Left ventricle myocardium inferior (tissue), 1 donor: ENCODE measurements at places on chromosomes 3 and 15. TPM values are rescaled to one million over a fixed set of nuclear protein-coding genes. Genes with fewer than 3 reads are reported as not detected.

ATOSA gene
- 21.8 TPM for total RNA-seq

SPATA12 gene
- not detected for total RNA-seq

TP63 gene
- 0.14 TPM for total RNA-seq

ADGRG7 gene
- not detected for total RNA-seq

GOLGA6L4 gene
- total RNA-seq = 1.1 TPM

A4GNT gene
- not detected for total RNA-seq

GLCE gene
- 7.8 TPM for total RNA-seq

GRCh38 chr3:37052860-37053259 lies 59.5 kb downstream of the MLH1 start:
- peaks cover 68% of the 10 kb centered on the region for H3K36me3 ChIP-seq
- peak overlapping the region; percentile 89 for H3K27ac ChIP-seq
- no peak for DNase-seq
- no peaks in the 10 kb centered on the region for H3K27me3 ChIP-seq
- peak overlapping the region; percentile 4 for H3K4me3 ChIP-seq

DNA sequence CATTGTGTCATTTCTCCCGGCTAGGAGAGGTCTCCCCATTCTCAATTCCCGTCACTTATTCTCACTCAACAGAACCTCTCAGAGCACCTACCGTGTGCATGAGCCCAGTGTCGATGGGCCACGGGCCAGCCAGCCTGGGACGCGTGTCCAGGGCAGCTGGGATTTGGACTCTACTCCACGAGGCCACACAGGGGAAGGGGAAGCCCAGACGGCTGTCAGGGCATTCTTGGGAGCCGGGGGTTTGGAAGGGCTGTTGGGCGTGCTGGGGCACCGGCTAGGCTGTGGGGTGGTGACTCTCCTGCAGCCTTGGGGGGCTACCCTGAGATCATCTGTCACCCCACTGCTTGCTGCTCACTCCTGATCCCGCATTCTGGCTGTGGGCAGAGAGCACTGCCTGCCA lies 41.7 kb upstream of the PCSK6 start:
- DNase-seq = no peak
- peaks cover 7% of the 10 kb centered on the region for H3K27me3 ChIP-seq
- no peaks in the 10 kb centered on the region for H3K36me3 ChIP-seq

DNA sequence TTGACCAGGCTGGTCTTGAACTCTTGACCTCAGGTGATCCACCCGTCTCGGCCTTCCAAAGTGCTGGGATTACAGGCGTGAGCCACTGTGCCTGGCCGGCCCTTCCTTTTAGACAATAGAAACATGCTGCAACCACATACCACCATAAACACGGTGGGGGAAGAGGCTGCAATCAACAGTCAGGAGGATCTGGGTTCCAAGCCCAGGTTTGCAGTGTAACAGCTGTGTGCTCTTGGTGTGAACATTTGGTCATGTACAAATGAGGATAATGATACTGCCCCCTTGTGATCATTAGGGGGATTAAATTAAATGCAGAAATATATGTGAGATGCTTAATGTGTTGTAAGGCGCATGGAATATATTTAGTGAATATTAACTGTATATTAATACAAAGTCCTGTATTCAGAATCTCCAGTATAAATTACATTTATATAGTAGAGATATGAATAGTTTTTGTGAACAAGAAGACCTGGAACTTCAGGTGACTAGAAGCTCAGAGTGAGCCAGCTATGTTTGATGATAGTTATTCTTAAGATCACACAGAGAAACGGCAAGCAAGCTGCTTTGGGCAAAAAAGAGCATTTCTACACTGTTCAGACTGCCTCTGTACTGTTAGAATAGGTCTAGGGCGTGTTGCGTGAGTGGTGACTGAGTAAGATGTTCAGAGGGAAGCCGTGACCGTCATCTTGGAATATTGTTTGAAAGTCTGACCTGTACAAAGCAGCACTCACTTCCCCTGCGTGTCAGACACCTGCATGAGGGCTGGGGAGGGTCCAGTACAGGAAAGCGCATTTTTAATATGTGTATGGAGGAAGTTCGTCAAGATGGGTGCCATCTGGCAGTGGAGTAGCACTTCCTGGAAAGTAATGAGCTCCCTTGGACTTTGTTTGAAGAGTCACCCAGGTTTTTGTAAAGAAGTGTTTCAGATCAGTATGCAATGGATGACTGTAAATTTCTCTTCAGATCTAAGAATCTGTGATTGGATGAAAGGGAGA lies 125.8 kb downstream of the PGPEP1L start:
- no peaks in the 10 kb centered on the region for H3K36me3 ChIP-seq
- peaks cover 78% of the 10 kb centered on the region for H3K4me1 ChIP-seq
- no peaks in the 10 kb centered on the region for H3K27me3 ChIP-seq
- H3K4me3 ChIP-seq = no peak overlapping the region

- DNase-seq = no peak
- H3K36me3 ChIP-seq = peaks cover 11% of the 10 kb centered on the region
- H3K27ac ChIP-seq = peak overlapping the region; percentile 5
- H3K4me3 ChIP-seq = no peak overlapping the region
- H3K4me1 ChIP-seq = peaks cover 9% of the 10 kb centered on the region
Observed at GRCh38 chr3:64586952-64587351, 100.8 kb downstream of the ADAMTS9 start.

DNA sequence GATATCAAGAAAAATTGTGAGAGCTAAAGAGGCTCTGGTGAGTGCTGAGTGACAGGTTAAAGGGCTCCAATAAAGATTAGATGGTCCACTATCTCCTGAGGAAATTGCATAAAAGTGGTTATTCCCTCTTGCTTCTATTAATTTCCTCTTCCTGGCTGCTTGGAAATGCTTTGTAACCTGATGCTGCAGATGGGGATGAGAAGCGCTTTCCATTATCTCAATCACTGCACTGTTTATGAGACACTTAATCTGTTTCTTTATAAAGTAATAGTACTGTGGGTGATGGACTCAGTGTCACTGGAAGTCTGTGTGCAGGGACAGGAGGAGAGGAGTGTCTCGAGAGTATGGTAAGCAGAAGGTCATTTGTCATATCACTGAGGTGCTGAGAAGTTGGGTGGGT lies 305.3 kb downstream of the EPHB1 start:
- no peak overlapping the region for H3K4me3 ChIP-seq
- no peak for DNase-seq
- H3K4me1 ChIP-seq = no peaks in the 10 kb centered on the region
- H3K36me3 ChIP-seq = no peaks in the 10 kb centered on the region
- H3K27me3 ChIP-seq = no peaks in the 10 kb centered on the region

DNA sequence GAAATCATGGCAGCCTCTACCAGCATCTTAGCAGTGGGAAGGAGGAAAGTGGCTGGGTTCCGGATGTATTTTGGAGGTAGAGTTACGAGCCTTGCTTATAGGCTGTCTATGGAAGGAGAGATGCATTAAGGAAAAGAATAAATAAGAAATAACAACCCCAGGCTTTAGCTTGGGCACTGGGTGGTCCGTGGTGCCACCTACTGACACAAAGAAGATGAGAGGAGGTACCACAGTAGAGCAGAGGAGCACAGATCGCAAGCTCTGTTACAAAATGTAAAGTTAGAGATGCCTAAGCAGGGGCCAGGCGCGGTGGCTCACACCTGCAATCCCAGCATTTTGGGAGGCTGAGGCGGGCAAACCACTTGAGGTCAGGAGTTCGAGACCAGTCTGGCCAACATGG lies 74.8 kb downstream of the TMEM39A start:
- H3K27me3 ChIP-seq = no peaks in the 10 kb centered on the region
- no peak overlapping the region for H3K4me3 ChIP-seq
- no peak for DNase-seq
- H3K4me1 ChIP-seq = no peaks in the 10 kb centered on the region

- peak overlapping the region; percentile 76 for H3K27ac ChIP-seq
- H3K27me3 ChIP-seq = no peaks in the 10 kb centered on the region
- DNase-seq = no peak
- H3K36me3 ChIP-seq = no peaks in the 10 kb centered on the region
Observed at GRCh38 chr15:35674873-35675781, 129.2 kb upstream of the DPH6 start.

GRCh38 chr3:179141890-179142289 lies 6.3 kb upstream of the PIK3CA start:
- no peak for DNase-seq
- H3K4me1 ChIP-seq = peaks cover 6% of the 10 kb centered on the region
- H3K4me3 ChIP-seq = no peak overlapping the region
- no peaks in the 10 kb centered on the region for H3K27me3 ChIP-seq
- H3K36me3 ChIP-seq = no peaks in the 10 kb centered on the region

- no peak overlapping the region for H3K27ac ChIP-seq
- H3K4me1 ChIP-seq = no peaks in the 10 kb centered on the region
- H3K4me3 ChIP-seq = no peak overlapping the region
- no peaks in the 10 kb centered on the region for H3K36me3 ChIP-seq
- no peaks in the 10 kb centered on the region for H3K27me3 ChIP-seq
Observed at GRCh38 chr3:10368512-10368911, 47.6 kb upstream of the SEC13 start.

DNA sequence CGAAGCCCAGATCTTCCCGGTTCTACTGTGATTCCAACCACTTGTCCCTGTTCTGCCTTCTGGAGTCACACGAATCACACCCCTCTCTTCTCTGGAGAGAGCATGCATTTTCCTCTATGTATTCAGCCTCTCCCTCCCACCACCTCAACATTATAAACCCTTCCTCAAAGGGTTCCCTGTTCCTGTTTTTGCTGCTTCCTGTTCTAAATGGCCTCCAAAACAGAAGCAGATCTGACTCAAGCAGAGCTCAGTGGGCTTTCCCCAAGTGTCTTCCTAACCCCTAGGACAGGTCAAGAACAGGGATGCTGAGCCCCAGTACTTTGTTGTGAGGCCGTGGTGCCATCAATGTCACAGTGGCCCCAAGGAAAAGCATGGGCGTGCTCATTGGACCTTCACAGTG lies 75.7 kb upstream of the ARNT2 start:
- no peaks in the 10 kb centered on the region for H3K4me1 ChIP-seq
- H3K27me3 ChIP-seq = peaks cover 11% of the 10 kb centered on the region
- no peak for DNase-seq
- no peak overlapping the region for H3K4me3 ChIP-seq

DNA sequence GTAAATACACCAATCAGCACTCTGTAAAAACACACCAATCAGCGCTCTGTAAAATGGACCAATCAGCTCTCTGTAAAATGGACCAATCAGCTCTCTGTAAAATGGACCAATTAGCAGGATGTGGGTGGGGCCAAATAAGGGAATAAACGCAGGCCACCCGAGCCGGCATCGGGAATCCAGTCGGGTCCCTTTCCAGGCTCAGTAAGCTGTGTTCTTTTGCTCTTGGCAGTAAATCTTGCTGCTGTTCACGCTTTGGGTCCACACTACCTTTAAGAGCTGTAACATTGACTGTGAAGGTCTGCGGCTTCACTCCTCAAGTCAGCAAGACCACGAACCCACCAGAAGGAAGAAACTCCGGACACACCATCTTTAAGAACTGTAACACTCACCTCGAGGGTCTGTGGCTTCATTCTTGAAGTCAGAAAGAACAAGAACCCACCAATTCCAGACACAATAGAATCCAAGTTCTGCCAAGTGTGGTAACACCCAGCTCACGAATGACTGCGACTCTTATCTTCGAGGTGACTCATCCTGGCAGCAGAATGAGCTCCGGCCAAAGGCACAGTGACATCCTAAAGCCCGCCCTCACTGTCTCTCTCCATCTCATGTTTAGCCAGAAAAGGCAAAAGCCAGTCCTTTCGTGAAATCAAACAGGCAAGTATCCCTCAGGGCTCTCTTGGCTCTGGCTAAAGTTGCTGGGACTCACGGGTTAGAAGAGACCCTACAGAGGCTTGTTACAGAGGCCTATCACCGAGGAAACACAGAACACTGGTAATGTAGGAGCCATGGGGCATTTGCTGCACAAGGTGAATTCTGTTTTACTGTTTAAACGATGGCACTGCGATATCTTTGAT lies 155.2 kb downstream of the FAM43A start:
- peak overlapping the region; percentile 32 for H3K27ac ChIP-seq
- no peak for DNase-seq
- no peaks in the 10 kb centered on the region for H3K36me3 ChIP-seq
- H3K4me1 ChIP-seq = peaks cover 14% of the 10 kb centered on the region
- no peaks in the 10 kb centered on the region for H3K27me3 ChIP-seq
- no peak overlapping the region for H3K4me3 ChIP-seq

- H3K4me3 ChIP-seq = no peak overlapping the region
- H3K4me1 ChIP-seq = peaks cover 7% of the 10 kb centered on the region
- H3K36me3 ChIP-seq = no peaks in the 10 kb centered on the region
- H3K27me3 ChIP-seq = peaks cover 30% of the 10 kb centered on the region
- DNase-seq = peak; percentile 27
Observed at GRCh38 chr15:70559265-70560239, 203.8 kb downstream of the UACA start.

- H3K36me3 ChIP-seq = no peaks in the 10 kb centered on the region
- DNase-seq = no peak
- H3K4me3 ChIP-seq = no peak overlapping the region
- H3K4me1 ChIP-seq = no peaks in the 10 kb centered on the region
Observed at GRCh38 chr3:35404571-35404970, 234.8 kb upstream of the ARPP21 start.

DNA sequence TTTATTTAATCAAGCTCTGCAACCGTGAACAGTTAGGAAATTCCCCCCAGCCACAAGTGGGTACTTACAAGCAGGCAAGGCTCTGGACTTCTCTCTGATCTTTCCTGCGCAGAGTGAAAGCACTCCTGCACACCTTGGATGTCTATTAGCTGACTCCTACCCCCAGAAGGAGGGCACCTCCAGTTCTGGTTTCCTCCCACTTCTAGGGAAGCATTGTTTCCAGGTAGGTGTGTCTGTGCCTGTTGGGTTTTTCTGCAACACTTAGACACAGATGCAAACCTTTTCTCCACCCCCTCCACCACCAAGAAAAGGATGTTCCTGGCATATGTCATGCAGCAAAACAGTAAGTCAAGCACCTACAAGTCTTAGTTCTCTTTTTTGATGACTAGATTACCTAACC lies at the start of gene ZBED2:
Gene ZBED2 (minus strand): TSS at position 115 of the 400 bp plus-strand sequence. CDS start 1,145 bp downstream, outside the sequence.
- H3K27ac ChIP-seq = no peak within 1 kb of the TSS
- no peaks in the 10 kb centered on the region for H3K4me1 ChIP-seq
- no peak for DNase-seq
- H3K4me3 ChIP-seq = no peak within 1 kb of the TSS
- peaks cover 28% of the 10 kb centered on the region for H3K27me3 ChIP-seq

GRCh38 chr3:141926929-141927328 lies 50.5 kb downstream of the ATP1B3 start:
- H3K27ac ChIP-seq = no peak overlapping the region
- no peak overlapping the region for H3K4me3 ChIP-seq
- no peaks in the 10 kb centered on the region for H3K4me1 ChIP-seq
- no peaks in the 10 kb centered on the region for H3K27me3 ChIP-seq
- peaks cover 34% of the 10 kb centered on the region for H3K36me3 ChIP-seq

- peaks cover 15% of the 10 kb centered on the region for H3K4me1 ChIP-seq
- no peak for DNase-seq
- H3K36me3 ChIP-seq = no peaks in the 10 kb centered on the region
- no peak overlapping the region for H3K4me3 ChIP-seq
- H3K27me3 ChIP-seq = peaks cover 27% of the 10 kb centered on the region
Observed at GRCh38 chr3:126656371-126657134, 1.6 kb upstream of the TXNRD3 start.
